ENCODE measurements at places on chromosomes 7 and 10. TPM values are rescaled to one million over a fixed set of nuclear protein-coding genes. Genes with fewer than 3 reads are reported as not detected.
A peak's percentile ranks its signal among the peaks of the same experiment; 100 is the strongest.

DNA sequence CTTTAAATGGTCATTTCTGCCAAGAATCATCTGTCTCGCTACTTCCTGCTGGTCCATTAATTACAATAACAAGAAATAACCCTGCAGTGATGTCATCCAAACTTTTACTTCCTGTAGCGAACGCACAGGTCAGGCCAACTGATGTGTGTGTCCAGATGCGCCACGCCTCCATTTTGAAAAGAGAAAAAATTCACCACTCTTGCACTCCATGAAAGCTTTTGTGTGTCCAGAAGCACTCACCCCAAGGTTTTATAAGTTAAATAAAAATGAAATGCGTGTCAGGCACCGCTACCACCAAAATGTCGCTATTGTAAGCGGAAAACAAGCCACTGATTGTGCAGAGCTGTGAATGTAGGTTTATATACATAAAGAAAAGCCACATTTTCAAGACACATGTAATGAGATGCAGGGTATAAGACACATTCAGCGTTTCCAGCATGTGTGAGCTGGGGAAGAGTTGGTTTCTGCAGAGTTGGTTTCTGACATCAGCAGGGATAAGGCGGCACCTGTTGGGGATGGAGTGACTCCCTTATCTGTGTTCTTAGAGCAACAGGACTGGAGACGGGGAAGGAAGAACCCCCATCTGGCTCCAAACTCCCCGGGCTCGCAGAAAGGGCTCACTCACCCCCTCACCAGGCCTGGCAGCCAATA is 83.3 kb downstream of the CTBP2 start:
- peaks cover 16% of the 10 kb centered on the region for H3K4me1 ChIP-seq
- DNase-seq, result no peak
- H3K27me3 ChIP-seq, result no peaks in the 10 kb centered on the region
- H3K27ac ChIP-seq, result no peak overlapping the region

GRCh38 chr7:78020136-78020873 is 221.7 kb downstream of the PHTF2 start:
- H3K27ac ChIP-seq, result peak overlapping the region; percentile 74
- H3K36me3 ChIP-seq, result no peaks in the 10 kb centered on the region
- peak; percentile 60 for DNase-seq

Gene METTL27
- total RNA-seq, result 0.91 TPM

DNA sequence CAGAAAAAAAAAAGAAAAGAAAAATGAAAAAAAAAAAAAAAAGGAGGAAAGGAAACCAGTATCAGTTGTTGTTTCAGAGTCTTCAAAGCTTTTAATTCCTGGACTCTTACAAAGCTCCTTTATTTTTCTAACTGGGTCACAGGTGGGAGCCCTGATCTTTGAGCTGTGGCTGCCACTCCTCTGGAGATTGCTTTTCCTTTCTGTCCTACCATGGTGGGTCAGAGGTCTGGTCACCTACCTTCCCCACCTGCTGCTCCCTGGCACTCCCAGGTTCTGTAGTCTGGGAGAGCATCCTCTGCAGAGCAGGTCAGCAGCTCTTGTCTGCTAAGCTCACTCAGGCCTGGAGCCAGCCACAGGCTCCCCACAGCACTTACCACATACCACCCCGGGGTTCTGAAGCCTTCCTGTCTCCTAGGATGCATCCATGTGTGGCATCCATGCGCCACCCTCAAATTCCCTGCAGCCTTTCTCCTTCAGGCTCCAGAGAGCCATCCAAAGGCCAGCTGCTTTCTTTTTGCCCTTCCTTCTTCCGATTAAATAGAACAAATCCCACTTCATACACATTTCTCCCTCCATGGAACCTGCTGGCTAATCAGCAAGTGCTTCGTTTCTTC is 73.2 kb upstream of the TPK1 start:
- H3K36me3 ChIP-seq, result no peaks in the 10 kb centered on the region
- H3K27me3 ChIP-seq, result no peaks in the 10 kb centered on the region

Gene MYH16
- total RNA-seq, result not detected

Gene CYP3A7
- total RNA-seq, result not detected
